HFFc6 (cell line): ENCODE measurements at places on chromosomes 16 and 17.

- DNase-seq, result no peak
Observed at GRCh38 chr16:1619976-1620375, 7.8 kb downstream of the CRAMP1 start.

DNA sequence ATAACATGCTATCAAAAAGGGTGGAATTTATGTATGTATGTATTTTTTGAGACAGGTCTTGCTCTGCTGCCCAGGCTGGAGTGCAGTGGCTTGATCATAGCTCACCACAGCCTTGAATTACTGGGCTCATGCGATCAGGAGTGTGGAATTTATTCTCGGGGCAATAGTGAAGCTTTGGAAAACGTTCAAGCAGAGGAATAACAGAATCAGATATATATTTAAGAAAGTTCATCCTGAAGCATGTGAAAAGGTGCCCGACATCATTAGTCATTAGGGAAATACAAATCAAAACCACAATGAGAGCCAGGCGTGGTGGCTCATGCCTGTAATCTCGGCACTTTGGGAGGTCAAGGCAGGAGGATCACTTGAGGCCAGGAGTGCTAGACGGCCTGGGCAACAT lies 7.7 kb upstream of the ITGAE start:
- no peak for DNase-seq

GRCh38 chr16:17416461-17417311 lies 54.1 kb downstream of the XYLT1 start:
- DNase-seq, result no peak

GRCh38 chr16:77674888-77675287 lies 47.4 kb upstream of the NUDT7 start:
- peak; percentile 46 for DNase-seq

DNA sequence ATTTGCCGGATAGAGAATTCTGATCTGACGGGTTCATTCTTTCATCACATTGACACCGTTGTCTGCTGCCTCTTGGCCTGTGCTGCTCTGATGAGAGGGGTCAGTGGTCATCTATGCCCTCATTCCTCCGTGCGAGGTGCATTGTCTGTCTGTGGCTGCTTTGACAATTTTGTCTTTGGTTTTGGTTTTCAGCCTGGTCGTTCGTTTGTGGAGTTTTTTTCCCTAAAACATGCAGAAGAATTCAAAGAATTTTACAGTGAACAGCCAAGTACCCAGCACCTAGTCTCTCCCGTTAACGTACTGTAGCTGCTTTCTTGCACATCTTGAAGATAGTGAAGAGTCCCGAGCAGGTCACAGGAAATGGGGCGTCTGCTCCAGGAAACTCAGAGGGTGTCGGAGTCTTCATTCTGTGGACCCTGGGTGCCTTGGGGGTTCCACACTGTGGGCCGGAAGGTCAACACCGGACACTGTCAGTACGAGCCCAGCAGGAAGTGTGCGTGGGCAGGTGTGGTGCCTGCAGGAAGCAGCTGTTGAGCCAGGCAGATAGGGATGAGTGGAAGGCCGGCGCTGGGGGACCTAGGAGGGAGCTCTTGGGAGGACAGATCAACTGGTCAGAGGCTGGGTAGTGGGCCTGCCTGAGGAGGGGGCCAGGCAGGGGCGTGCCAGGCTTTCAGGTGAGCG lies 28.2 kb downstream of the CRAMP1 start:
- no peak for DNase-seq

DNA sequence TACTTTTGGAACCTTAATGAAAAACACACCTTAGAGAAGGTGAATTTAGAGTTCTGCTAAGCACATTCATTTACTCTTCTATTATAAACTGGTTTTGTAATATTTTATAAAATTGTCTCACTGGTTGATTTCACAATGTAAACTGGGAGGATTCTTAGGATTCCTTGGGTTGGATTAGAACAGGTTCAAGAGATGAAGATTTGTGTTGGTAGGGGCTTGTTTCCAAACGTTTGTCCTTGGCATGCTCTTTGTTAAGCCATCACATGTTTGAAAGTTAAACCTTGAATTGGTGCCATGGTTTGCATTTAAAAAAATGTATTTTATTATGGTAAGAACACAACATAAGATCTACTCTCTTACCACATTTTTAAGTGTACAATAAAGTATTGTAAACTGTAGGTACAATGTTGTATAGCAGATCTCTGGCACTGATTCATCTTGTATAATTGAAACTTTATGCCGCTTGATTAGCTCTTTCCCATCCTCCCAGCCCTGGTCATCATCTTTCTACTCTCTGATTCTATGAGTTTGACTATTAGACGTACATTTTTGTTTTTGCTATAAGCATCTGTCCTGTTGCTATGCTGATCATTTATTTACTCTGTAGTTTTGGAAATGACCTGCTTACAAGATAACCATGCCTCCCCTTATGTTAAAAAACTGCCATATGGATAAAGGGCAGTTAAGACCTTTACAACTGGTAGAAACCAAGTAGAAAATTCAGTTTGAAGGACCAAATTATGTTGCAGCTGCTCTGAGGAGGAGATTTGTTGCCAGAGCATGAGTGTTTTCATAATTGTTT lies 9.6 kb downstream of the FTO start:
- DNase-seq, result no peak

- peak; percentile 74 for DNase-seq
Observed at GRCh38 chr16:57863434-57864160, 61.3 kb upstream of the KIFC3 start.

- DNase-seq, result no peak
Observed at GRCh38 chr17:59766491-59766890, 59.0 kb downstream of the VMP1 start.

DNA sequence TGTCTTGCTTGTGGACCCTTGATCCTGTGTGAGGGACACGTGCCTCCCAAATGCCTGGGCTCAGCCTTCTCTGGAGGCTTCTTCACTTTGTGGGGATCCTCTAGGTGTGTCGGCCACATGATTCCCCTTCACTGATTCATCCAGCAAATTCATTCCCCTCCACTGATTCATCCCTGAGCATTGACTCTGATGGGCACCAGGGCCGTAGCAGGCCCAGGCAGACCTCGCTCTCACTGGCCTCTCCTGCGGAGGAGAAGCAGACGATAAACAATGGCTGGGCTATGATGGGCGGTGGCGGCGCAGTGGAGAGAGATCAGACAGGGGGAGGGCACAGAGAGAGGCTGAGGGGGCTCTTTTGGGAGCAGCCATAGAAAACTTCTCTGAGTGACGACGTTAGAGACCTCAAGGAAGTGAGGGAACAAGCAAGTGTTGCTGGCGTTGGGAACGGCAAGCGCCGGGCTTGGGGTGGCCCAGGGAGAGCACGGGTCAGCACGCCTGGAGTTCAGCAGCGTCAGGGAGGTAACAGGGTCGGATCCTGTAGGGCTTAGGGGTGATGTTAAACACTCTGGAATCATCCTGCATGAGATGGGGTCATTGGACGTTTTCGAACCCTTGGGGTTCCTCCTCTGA lies 17.5 kb upstream of the RPTOR start:
- DNase-seq, result peak; percentile 43

- peak; percentile 100 for DNase-seq
Observed at GRCh38 chr17:75855310-75856061, at the start of gene WBP2. Gene WBP2, minus strand, starts transcription at chr17:75855335. Its CDS starts 38 bp downstream, at chr17:75855297.

DNA sequence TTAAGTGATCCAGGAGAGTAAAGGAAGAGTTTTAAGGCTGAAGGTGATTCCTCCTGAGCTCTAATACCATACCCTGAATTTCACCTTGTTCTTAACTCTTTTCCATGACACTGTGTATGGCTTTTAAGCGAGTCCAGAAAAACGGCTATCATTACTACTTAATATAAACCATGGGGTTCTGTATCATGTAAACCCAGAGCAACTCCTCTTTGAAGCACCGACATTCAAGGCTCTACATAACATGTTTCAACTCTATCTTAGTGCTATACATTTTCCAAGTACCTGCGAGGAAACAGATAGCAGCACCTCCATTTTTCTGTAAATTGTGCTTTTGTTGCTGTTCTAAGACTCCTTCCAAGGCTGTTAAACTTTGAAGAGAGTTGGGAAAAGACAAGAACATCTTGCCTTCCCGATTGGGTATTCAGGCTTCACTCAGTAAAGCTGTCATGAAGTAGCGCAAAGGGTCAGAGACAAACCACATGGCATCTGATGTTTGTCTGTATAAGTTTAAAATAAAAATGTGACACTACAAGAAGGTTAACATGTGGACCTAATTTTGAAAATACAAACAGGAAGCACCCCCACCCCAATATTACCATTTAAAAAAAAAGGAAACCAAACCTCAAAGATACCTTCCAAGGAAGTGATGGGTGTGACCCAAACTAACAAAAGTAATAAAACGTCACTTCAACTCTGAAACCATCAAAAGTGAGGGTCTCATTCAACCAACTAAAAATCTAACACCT lies 3.9 kb downstream of the STAT5B start:
- DNase-seq, result no peak

GRCh38 chr17:58091024-58091567 lies 7.9 kb downstream of the DYNLL2 start:
- DNase-seq, result no peak

DNA sequence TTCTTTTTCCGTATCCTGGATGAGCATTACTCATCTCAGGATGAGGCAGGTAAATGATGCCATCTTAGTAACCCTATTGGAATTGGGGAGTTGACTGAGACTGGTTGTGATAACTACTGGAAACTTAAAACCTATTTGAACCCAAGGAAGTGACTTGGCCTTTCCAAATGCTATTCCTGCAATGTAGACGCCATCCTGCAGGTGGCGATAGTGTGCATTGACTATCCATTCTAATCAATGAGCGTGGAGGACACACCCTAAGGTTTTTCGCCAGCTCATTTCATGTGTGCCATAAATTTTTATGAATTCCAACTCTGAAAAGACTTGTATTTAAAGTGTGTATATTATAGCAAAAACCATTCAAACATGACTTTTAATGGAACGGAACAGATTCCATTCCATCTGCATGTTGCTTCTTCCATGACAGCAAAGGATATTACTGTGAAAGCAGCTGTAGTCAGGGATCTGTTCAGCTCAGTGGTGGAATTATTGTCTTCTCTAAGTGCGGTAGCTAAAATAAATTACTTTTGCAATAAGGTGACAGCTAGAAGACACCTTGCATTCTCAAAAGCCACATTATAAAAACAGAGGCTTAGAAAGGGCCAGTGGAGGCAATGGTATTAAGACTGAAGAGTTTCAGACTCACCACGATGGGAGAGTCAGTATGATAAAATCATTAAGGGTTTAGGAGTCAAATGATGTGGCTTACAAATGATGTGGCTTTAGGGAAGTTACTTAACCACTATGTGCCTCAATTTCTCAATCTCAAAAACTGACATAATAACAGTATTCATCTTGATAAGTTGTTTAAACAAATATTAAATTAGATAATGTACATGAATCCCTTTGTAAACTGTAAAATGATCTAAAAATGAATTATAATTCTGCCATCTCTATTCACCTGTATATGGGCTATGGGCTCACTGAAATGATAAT lies 55.5 kb downstream of the SYT17 start:
- no peak for DNase-seq
